Stomach (tissue), 19 donors: ENCODE measurements at places on chromosomes 3 and 15. TPM values are rescaled to one million over a fixed set of nuclear protein-coding genes. Genes with fewer than 3 reads are reported as not detected.

- H3K4me3 ChIP-seq = no peak overlapping the region
- no peak for DNase-seq
- no peaks in the 10 kb centered on the region for H3K36me3 ChIP-seq
- H3K27ac ChIP-seq = no peak overlapping the region
Observed at GRCh38 chr15:62976301-62976881, 66.2 kb upstream of the TPM1 start.

The HCLS1 gene
- 115 TPM for total RNA-seq

DNA sequence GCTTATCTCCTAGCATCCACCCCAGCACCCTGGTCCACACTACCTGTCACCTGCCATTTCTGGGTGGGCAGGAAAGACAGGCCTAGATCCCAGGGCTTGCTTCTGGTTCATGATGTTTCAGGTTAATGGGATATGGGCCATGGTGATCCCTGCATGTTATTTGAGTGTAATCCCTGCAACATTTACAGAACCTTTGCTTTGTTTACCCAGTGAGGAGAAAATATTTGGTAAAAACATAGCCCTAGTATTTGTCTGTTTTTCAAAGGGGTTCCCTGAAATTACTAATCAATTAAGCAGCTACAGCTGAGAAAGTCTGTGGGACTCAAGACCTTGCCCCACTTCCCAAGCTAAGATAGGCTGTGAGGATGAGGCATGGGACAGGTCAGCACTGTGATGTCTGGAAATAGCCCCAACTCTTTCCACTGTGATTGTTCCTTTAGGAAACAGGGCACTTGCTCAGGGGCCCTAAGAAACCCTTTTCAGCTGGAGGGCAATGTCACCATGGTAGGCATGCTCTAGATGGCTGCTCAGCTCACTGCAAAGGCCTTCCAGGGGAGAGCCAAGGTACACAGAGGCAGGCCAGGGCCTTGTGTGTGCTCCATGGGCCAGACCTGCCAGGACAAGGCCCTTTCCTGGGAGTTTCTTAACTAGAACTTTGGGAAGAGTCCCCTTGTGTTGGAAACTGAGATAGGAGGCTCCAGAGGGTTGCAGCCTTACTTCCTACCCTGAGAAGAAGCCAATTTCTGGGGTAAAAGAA, 11.1 kb downstream of the TRANK1 start:
- H3K4me3 ChIP-seq = no peak overlapping the region
- no peaks in the 10 kb centered on the region for H3K36me3 ChIP-seq

DNA sequence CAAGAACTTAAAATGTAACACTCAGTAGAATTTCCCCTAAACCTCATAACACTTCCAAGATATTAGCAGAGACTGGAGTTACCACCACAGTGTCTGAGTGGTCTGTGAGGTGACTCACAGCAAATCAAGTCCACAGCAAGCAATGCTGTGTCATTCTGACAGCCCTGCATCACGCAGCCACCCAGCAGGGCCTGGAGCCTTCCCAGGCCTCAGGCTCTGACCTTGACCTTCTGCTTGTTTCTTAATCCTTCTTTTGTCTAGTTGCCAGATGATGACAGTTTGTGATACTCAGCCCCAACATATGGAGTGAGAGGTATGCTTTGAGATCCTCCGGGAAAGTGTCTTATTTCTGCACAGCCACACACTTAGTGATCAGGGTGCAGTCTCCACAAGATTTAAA, 82.5 kb downstream of the TOP2B start:
- H3K4me3 ChIP-seq = no peak overlapping the region
- no peaks in the 10 kb centered on the region for H3K27me3 ChIP-seq
- no peak for DNase-seq
- peaks cover 31% of the 10 kb centered on the region for H3K36me3 ChIP-seq
- H3K27ac ChIP-seq = no peak overlapping the region

GRCh38 chr15:46442901-46443590, 808.2 kb downstream of the SQOR start:
- no peak overlapping the region for H3K4me3 ChIP-seq
- no peak for DNase-seq
- no peaks in the 10 kb centered on the region for H3K36me3 ChIP-seq
- H3K27me3 ChIP-seq = no peaks in the 10 kb centered on the region
- no peak overlapping the region for H3K27ac ChIP-seq

DNA sequence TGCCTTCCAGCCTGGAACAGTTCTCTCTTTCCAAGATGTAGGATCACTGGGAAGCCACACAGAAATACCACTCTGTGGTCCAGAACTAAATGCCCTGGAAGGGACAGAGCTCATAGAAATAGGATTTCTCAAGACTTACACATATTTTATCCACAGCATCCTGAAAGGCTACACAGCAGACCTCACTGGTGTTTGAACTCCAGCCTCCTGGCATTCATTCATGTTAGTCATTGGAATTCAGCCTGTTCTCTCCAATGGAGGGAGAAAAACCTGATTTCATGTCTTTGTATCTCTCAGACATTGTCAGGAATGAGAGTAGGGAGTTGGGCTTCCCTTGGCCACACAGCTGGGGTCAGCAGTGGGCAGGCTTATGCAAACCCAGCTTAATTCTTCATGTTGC, 121.1 kb upstream of the PPP2R3A start:
- no peak for DNase-seq
- H3K4me3 ChIP-seq = no peak overlapping the region
- no peaks in the 10 kb centered on the region for H3K36me3 ChIP-seq

GRCh38 chr3:55709411-55710012, 222.4 kb upstream of the WNT5A start:
- no peaks in the 10 kb centered on the region for H3K36me3 ChIP-seq
- no peak overlapping the region for H3K27ac ChIP-seq
- DNase-seq = no peak
- H3K27me3 ChIP-seq = no peaks in the 10 kb centered on the region

GRCh38 chr3:11014253-11014652, 21.7 kb downstream of the SLC6A1 start:
- H3K36me3 ChIP-seq = no peaks in the 10 kb centered on the region
- no peak for DNase-seq
- no peak overlapping the region for H3K27ac ChIP-seq

- no peak for DNase-seq
- H3K36me3 ChIP-seq = no peaks in the 10 kb centered on the region
- no peaks in the 10 kb centered on the region for H3K4me1 ChIP-seq
- no peak overlapping the region for H3K27ac ChIP-seq
- H3K4me3 ChIP-seq = no peak overlapping the region
- H3K27me3 ChIP-seq = no peaks in the 10 kb centered on the region
Observed at GRCh38 chr3:110485389-110485788, 586.2 kb upstream of the NECTIN3 start.

GRCh38 chr15:48355377-48355776, 24.1 kb downstream of the DUT start:
- H3K27me3 ChIP-seq = no peaks in the 10 kb centered on the region
- DNase-seq = peak; percentile 28
- no peak overlapping the region for H3K4me3 ChIP-seq
- H3K36me3 ChIP-seq = no peaks in the 10 kb centered on the region
- no peak overlapping the region for H3K27ac ChIP-seq

- no peak overlapping the region for H3K4me3 ChIP-seq
- DNase-seq = no peak
- no peak overlapping the region for H3K27ac ChIP-seq
- H3K36me3 ChIP-seq = no peaks in the 10 kb centered on the region
- peaks cover 73% of the 10 kb centered on the region for H3K4me1 ChIP-seq
Observed at GRCh38 chr3:120088622-120089021, 5.6 kb downstream of the GSK3B start.

- H3K36me3 ChIP-seq = no peaks in the 10 kb centered on the region
- no peak overlapping the region for H3K27ac ChIP-seq
- no peaks in the 10 kb centered on the region for H3K4me1 ChIP-seq
- no peaks in the 10 kb centered on the region for H3K27me3 ChIP-seq
Observed at GRCh38 chr3:21551019-21551418, 200.0 kb downstream of the ZNF385D start.

The SETMAR gene
- total RNA-seq = 10.5 TPM

DNA sequence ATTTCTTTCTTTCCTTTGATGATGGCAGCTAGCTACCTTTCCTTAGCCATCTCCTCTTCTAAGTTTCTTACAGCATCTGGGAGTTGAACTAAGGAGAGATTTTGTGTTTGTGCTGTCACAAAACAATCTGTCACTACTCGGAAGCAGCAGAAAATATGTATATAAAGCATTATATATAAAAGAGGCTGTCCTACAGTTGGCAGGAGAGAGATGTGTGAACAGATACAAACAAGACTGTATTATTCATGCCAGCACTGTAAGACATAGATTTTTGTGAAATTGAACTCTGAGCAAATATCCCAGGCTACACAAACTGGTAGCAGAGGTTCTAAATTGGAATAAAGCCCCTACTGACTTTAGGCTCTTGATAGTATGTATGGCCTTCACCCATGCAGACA, 577.5 kb upstream of the NECTIN3 start:
- no peaks in the 10 kb centered on the region for H3K36me3 ChIP-seq
- H3K27ac ChIP-seq = no peak overlapping the region
- no peaks in the 10 kb centered on the region for H3K4me1 ChIP-seq
- no peaks in the 10 kb centered on the region for H3K27me3 ChIP-seq
- H3K4me3 ChIP-seq = no peak overlapping the region
- DNase-seq = no peak

DNA sequence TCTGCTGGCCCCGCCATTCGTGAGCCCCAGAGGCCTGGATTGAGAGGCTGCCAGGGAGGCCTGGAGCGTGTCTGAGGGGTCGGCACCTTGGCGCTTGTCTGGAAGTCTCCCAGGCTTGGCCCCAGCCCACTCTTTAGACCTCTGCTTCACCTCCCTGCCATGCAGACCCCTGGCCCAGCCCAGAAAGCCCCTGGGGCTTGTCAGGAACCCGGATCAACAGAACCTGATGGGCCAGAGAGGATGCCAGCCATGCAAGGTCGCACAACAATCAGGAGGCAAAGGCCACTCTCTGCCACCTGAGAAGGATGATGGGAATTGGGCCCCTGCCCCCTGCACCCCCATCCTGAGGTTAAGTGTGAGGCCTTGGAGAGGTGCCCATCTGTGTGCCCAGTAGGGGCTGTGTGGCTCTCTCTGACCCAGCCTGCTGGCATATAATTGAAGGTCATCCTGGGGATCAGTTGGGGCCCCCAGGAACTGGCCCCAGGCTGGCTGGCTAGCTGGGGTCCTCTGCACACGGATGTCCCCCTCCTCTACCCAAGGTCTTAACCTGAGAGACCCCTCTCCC, 103.3 kb upstream of the SLC6A6 start:
- H3K4me1 ChIP-seq = no peaks in the 10 kb centered on the region
- H3K36me3 ChIP-seq = no peaks in the 10 kb centered on the region
- H3K27ac ChIP-seq = no peak overlapping the region
- H3K4me3 ChIP-seq = no peak overlapping the region

GRCh38 chr3:141862279-141862816, 14.1 kb upstream of the ATP1B3 start:
- H3K4me3 ChIP-seq = no peak overlapping the region
- H3K36me3 ChIP-seq = no peaks in the 10 kb centered on the region
- H3K27ac ChIP-seq = no peak overlapping the region
- H3K4me1 ChIP-seq = no peaks in the 10 kb centered on the region

- H3K4me1 ChIP-seq = no peaks in the 10 kb centered on the region
- H3K36me3 ChIP-seq = no peaks in the 10 kb centered on the region
- H3K27me3 ChIP-seq = no peaks in the 10 kb centered on the region
- DNase-seq = no peak
- H3K27ac ChIP-seq = no peak overlapping the region
Observed at GRCh38 chr3:44421280-44421679, 56.2 kb downstream of the ZNF445 start.

DNA sequence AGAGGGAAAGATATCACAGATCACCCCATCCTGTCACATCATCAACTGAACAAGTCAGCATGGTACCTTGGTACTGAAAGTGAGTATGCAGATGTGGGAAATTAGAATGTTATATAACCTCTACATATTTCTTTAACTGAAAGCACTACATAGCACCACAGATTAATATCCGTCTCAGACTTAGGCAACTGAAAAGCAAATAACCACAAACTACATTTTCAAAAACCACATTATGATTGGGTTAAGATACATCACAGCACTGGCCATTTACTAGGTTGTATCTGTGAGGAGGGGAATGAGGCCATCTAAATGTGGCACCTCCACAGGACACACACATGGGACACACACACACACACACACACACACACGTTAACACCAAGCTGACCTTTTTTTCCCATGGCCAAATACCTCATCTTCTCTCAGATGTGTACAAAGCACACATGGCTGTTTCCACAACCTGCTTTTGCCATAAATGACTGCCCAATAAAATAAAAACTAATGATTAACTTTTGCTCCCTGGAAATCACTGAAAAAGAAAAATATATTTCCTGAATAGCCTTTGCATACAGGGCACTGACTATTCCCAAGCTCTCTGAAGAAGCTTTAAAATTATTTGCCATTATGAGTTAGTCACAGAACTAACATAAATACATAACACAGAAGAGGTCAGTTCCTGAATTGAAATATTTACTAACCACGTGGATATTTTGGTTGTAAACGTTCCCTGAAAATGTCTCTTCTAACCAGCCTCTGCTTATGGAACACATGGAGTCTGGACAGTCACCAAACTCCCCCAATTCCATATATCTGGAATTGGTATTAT, 60.1 kb downstream of the SUMF1 start:
- H3K36me3 ChIP-seq = peaks cover 51% of the 10 kb centered on the region
- no peak for DNase-seq
- H3K4me3 ChIP-seq = no peak overlapping the region
- H3K4me1 ChIP-seq = no peaks in the 10 kb centered on the region

DNA sequence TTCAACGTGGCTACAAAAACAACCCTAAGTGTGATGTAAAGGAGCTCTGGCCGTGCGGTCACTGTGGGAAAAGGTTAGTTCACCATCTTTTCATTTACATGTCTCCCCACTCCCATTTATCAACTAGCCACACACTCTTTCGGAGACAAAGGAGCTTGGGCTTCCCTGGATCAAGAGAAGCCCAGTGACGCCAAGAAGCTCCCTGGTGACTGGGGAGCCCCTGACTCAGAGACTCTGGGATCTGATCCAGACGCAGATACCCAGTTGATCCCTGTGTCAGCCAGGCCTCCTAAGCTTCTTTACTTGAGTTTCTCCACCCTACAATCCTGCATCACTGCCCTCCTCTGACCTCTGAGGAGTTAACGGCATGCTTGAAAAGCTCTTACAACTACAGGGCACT, 43.9 kb downstream of the HEG1 start:
- H3K27ac ChIP-seq = no peak overlapping the region
- no peak overlapping the region for H3K4me3 ChIP-seq
- no peaks in the 10 kb centered on the region for H3K27me3 ChIP-seq

The DLEC1 gene
- not detected for total RNA-seq

The CADPS gene
- total RNA-seq = 16.0 TPM

DNA sequence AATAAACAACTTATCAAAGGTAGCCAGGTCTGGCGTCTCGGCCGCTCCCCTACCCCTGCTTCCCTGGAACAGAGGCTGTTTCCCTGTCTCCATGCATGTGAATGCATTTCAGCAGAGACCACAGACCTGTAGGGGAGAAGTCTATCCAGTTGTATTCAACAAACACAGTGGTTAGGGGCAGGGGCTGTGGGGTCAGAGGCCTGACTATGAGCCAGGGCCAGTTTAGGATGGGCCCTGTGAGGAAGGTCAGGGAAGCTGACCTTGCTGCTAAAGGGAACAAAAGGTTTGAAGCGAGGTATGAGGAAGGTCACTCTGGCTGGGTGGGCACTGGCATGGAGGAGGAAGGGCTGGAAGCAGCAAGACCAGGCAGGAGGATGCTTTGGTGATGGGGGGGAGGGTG, 184.6 kb downstream of the XXYLT1 start:
- no peak overlapping the region for H3K27ac ChIP-seq
- H3K4me3 ChIP-seq = no peak overlapping the region
- DNase-seq = no peak
- H3K36me3 ChIP-seq = no peaks in the 10 kb centered on the region

GRCh38 chr3:109339197-109339596, 1.9 kb upstream of the DPPA4 start:
- no peak overlapping the region for H3K27ac ChIP-seq
- peaks cover 19% of the 10 kb centered on the region for H3K27me3 ChIP-seq
- no peaks in the 10 kb centered on the region for H3K36me3 ChIP-seq
- DNase-seq = no peak
- H3K4me3 ChIP-seq = no peak overlapping the region
- peaks cover 5% of the 10 kb centered on the region for H3K4me1 ChIP-seq

The TLR9 gene
- total RNA-seq = not detected

The CD86 gene
- total RNA-seq = 16.9 TPM

The SLC27A2 gene
- total RNA-seq = 2.9 TPM
